ENCODE measurements at places on chromosomes 12 and 14.

GRCh38 chr14:90697577-90698206, 118.5 kb downstream of the TTC7B start:
- DNase-seq, result peak; percentile 57

GRCh38 chr14:104116756-104117340, 21.5 kb upstream of the KIF26A start:
- DNase-seq, result no peak

DNA sequence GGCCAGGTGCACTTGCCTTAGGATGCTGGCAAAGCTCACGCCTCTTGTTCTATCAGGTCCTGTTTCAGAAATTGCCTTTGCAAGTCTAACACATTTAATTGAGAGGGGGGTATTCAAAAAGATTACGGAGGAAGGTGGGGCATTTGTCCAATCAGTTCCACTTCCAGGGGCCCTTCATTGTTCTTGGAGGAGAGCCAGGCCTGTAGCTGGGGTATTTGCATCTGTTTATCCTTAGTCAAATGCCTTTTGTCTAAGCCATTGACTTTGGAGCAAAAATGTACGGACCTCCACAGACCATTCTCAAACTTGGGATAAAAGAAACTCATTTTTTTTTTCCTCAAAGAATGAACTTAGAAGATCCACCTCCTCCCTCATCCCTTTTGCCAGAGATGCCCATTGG, 582.0 kb downstream of the BCL11B start:
- DNase-seq, result no peak

DNA sequence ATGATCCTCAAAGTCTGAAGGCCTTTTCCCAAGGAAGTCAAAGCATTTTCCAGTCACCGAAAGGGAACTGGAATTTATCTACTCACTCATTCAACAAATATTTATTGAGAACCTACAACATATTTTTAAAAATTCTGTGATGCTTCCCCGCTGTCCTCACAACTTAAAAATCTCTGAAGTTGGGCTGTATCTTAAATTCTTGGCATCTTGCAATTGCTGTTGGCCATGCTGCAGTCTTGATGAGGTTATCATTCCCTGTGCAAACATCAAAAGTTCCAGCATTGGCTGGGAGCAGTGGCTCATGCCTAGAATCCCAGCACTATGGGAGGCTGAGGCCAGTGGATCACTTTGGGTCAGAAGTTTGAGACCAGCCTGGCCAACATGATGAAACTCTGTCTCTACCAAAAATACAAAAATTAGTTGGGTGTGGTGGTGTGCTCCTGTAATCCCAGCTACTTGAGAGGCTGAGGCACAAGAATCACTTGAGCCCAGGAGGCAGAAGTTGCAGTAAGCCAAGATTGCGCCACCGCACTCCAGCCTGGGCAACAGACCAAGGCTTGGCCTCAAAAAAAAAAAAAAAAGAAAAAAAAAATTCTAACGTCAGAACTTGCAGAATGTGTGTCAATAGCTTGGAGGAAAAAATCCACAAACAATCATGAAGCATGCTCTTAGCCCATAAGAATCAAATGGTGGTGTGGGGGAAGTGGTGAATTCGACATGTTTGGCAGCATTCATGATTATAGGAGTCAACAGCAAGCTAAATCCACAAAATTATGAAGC, 34.9 kb downstream of the CCDC177 start:
- no peak for DNase-seq

DNA sequence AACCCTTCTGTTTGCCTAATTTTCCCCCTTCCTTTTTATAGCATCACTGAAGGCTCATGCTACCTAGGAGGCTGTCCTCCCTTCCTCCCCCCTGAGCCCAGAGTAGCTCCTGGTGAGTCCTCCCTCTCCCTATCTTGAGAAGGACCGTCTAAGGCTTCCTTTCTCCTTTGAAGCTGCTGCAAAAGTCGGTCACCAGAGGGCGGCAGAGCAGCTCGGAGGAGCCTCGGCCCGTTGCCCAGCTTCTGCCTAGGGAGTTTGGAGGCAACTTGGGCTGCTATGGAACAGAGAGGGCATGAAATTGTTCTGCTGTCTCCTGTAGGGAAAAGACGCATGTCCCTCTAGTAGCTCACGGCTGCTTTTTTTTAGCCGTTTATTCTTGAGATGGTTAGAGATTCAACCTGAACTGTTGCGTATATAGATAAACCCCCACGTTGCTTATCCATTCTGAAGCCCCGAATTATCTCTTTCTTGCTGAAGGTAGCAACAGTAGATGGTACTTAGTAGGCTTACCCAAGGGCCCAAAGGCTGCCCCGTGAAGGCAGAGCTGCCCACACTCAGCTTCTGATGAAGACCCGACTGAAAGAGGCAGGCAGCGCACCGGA, 5.7 kb downstream of the WNT5B start:
- peak; percentile 55 for DNase-seq

GRCh38 chr12:4273652-4274395, at the start of gene CCND2:
CCND2 (plus strand) TSS chr12:4273762; CDS start chr12:4274041, 279 bp downstream.
- DNase-seq, result peak; percentile 73

- no peak for DNase-seq
Measured at GRCh38 chr12:40560848-40561247, 131.4 kb upstream of the CNTN1 start.

- peak; percentile 14 for DNase-seq
Measured at GRCh38 chr12:94207849-94208621, 59.7 kb downstream of the PLXNC1 start.

DNA sequence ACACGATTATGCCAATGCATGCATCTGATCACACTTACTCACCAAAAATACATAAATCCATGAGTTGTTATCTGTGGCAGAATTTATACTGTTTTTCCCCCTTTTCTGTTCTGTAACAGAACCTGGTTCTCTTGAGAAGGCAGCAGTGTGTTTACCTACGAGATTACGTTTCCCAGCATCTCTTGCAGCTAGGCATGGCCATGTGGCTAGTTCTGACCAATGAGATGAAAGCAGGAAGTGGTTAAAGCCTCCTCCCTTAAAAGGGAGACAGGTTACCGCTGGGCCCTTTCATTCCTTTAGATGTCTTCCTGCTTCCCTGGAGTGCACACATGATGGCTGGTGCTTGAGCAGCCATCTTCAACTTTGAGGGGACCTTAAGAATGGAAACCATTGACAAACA, 11.7 kb upstream of the ASPG start:
- no peak for DNase-seq

GRCh38 chr12:14275886-14276285, 89.6 kb upstream of the ATF7IP start:
- no peak for DNase-seq

DNA sequence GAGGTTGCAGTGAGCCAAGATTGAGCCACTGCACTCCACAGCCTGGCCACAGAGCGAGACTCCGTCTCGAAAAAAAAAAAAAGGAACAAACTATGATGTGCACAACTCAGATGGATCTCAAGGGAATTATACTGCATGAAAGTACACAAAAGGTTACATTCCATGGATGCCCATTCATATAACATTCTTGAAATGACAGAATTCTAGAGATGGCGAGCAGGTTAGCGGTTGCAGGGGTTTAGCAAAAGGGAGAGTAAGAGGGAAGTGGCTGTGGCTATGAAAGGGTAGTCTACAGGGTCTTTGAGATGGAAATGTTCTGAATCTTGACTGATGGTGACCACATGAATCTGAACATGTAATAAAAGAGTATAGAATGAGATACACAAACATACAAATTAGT, 49.7 kb downstream of the CKB start:
- no peak for DNase-seq

GRCh38 chr12:110307372-110307771, 26.3 kb downstream of the ATP2A2 start:
- DNase-seq, result no peak

- no peak for DNase-seq
Measured at GRCh38 chr14:89107626-89108025, 283.2 kb downstream of the TTC8 start.

- no peak for DNase-seq
Measured at GRCh38 chr12:6948873-6949594, 2.1 kb upstream of the PTPN6 start.

DNA sequence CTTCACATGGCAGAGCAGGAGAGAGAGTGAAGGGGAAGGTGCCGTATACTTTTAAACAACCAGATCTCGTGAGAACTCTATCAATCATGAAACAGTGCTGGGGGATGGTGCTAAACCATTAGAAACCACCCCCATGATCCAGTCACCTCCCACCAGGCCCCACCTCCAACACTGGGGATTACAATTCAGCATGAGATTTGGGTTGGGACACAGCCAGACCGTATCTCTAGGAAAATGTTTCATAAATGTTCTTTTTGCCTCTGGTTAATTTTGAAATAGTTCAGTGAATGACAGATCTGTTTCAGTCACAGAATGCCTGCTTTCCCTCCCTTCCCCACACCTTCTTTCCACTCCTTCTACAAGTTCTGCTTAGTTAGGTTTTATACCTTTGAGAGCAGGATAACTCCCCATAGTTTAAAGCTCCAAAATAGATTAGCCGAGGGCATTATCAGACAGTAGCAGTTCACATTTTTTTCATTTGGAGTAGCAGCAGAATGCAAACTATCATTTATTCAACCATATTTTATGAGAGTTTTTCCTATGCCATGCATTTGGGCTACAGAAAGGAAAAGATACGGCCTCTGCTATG, 27.1 kb downstream of the PELI2 start:
- DNase-seq, result no peak

GRCh38 chr14:32602699-32603098, 273.6 kb downstream of the AKAP6 start:
- DNase-seq, result no peak

DNA sequence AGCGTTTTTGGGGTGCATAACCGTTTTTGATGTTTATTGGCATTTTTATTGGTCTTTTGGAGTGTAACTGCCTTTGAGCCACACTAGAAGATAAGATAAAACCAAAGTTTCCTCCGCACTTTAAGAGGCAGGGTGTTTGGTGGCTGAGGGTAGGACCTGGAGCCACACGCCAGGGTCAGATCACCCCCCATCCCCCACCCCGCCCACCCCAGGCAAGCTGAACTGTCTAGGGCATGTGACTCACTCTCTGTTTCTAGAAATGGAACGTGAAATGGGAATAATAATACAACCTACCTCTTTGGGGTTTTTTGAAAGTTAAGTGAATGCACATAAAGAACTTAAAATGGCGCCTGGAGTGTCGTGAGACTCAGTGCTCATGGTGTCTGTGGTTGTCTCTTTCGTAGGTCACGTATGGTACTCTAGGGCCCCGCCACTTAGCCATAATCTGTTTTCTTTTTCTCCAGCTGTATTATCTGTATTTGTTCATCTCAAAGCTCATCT, 56.0 kb downstream of the PPP2R5C start:
- no peak for DNase-seq

DNA sequence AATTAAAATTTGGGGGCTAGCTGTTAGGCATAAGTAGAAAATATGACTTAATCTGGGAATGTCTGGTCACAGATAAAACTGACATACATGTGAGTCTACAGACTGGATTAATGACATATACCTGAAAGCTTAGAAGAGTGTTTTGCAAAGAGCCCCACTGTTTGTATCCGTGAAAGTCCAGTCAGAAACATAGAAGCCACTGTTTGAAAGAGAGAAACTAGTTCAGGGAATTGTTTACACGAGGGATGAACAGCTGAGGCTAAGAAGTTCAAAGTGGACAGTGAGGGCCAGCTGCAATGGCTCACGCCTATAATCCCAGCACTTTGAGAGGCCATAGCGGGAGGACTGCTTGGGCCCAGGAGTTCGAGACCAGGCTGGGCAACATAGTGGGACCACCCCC, 36.2 kb upstream of the SGPP1 start:
- no peak for DNase-seq

- no peak for DNase-seq
Measured at GRCh38 chr12:39902821-39903220, 203.1 kb downstream of the SLC2A13 start.

DNA sequence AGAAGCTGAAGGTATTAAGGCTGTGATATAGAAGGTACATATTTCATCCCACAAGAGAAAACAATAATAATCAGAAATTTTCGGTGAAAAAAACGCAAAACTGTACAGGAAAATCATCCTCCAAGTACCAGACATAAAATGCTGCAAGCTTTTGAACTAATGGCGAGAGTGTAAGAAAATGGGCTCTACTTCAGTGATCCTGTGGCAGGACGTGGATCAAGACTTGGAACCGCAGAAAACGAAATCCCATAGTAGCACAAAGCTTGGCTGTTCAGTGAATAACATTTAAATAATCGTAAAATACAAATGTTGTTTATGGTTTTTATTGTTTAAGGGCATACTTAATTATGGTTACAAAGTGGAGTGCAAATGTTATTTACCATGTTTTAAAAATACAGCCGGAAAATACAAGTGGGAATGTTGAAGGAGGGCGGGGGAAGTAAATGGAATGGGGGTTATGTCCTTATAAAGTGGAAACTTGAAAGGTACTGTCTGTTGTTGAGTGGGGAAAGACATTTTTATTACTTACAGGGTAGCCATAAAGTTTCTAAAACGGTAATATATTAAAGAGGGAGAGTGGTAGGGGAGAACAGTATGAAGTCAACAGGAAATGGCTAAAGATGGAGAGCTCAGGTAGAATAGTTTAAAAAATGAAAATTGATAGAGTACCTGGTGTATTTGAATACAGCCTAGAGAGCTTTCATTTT, 1.1 kb downstream of the SMIM10L1 start:
- DNase-seq, result no peak

GRCh38 chr14:54675236-54676128, 108.6 kb downstream of the SAMD4A start:
- DNase-seq, result no peak

DNA sequence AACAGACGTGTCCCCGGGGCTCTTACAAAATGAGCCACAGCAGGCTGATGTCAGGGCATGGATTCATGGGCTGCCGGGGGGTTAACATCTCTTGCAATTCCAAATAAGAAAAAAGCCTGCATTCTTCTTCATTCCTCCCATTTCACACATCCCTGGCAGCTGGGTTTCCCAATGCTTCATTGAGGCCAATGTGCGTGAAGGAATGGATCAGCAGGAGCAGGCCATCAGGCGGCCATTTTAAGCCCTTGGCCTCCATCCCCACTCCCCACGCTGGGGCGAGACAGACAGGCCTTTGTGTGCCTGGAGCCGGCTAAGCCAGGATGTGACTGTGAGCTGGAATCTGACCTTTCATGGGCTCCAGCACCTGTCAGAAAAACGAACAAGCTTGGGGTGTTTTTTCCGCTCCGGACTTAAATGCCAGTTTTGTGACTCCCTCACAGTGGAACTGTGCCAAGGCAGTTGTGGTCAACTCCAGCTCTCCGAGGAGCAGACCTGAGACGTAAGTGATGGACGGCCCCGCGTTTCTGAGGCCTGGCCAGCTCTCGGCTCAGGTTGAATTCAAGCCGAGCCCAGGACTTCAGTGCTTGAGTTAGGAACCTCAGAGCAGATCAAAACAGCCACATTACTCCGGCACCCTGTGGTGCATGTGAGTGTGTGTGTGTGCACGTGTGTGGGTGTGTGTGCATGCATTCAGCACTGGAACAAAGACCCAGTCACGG, 133.1 kb downstream of the TMEM30B start:
- DNase-seq, result no peak

DNA sequence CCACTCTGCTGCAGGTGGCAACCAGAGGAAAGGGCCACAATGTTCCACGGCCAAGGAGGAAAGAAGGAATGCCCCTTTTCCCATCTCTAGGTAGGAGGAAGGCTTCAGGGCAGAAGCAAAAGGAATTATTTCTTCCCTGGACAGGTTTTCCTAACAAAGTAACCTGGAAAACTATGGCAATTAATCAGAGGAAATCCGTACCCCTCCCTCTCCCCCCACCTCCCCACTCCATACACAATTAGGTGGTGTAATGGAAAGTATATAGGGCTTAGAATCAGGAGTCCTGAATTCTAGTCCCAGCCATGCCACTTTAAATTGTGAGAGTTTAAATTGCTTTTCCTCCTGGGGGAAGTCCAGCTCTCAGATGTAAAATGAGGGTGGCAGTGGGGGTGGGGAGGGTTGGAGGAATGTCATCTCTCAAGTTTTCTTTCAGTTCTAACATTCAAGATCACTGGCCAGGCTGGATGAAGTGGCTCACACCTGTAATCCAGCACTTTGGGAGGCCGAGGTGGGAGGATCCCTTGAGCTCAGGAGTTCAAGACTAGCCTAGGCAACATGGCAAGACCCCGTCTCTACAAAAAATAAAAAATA, 1.7 kb downstream of the DHH start:
- no peak for DNase-seq

Measured in stimulated activated CD4-positive, alpha-beta T cell treated with anti-CD3 and anti-CD28 coated beads, Interleukin-12 subunit alpha, Interleukin-12 subunit beta, amount 100 ng/mL, for 24 hours (primary cell).